Renal pelvis (tissue), 12 donors: ENCODE measurements at places on chromosomes 12 and 14.
A peak's percentile ranks its signal among the peaks of the same experiment; 100 is the strongest.

- DNase-seq, result no peak
These were observed 642 bp upstream of the PHC1 start for GRCh38 chr12:8913702-8914032.

DNA sequence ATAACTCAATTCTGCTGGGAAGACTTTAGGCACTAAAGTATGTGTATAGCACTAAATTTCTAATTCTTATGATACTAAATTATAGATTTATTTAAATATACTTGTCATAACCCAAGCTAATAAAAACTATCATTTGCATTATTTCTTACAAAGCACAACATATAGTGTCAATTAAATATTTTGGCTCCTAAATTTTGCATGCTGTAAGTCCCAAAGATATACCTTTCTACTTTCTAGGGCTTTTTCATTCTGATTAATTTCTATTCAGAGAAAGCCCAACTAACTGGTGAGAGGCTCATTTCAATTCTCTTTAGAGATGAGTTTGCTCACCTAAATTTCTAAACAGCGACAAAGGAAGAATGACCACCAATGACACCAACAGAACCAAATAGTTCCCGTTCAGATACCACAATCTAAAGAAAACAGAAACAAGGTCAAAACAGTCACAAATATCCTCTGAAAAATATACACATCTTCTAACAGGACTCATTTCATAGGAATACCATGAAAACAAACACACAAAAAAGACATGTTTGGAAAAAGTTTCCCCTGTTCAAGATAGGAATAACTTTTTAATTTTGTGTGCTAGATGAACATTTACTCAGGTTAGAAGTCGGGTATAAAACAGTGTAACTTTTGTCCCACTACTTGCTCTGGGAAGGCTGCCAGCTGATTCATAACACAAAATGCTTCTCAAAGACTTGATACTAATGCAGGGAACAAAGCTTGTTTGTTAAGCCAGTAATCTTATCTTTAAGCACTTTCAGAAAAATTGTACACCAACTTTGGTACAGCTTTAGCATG, 7.6 kb downstream of the SLC38A2 start:
- no peak for DNase-seq

DNA sequence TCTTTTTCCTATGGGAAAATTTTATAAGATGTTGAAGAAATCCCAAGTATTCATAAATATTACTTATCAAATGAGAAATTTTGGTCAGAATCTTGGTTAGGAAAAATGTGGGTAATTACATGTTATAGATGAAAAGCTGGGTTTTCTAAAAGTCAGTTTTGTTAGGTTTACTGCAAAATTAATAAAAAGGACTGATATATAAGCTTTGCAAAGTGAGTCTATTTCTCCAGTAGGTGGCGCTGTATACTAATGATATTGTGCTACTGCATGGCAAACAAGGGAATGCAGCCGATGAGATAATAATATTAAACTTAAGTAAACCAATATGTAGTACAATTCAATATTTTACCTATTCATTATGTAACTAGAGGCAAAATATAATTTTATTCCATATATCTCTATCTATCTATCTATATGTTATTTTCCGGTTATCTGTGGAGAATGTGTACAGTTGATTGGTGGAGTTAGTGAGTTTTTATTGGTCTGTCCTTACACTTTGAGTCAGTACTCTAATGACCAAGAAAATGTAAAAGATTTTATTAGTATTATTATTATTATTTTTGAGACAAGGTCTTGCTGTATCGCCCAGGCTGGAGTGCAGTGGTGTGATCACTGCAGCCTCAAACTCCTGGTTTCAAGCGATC, 32.9 kb downstream of the MIPOL1 start:
- DNase-seq, result peak; percentile 42

GRCh38 chr14:92258934-92259333, 64.0 kb upstream of the SLC24A4 start:
- no peak for DNase-seq

DNA sequence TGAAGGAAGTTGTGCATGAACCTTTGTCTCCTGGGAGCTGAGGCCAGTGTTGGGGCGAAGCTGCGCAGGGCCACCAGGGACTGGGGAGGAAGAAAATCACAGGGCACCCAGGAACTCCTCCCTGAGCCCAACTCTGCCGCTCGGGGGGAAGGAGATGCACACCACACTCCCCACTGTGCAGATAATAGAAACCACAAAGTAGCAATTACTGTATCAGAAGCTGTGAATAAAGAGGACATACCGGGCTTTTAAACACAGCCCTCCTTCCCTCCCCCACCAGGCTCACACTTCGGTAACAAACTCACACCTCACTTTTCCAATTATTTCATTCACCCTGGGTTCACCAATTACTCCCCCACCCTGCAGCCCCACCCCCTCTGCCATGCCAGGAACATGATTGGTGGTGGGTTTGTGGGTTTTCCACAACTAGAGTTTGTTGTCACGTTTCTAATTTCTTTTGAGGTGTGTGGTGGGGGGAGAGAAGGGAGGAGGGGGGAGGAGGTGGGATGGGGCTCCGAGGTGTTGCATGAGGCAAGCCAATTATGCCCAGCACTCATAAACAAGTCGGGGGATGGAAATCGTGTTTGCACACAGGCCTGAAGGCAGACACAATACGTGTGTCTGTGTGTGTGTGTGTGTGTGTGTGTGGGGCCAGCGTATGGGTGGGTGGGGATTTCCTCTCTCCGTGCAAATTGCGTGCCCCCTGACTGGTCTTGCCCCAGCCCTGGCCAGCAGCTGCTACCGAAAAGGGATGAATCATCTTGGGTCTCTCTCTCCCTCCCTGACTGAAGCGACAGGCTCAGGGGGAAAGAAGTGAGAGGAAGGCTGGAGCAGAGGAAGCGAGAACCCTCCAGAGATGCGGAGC, 103.3 kb downstream of the RBM19 start:
- DNase-seq, result no peak

DNA sequence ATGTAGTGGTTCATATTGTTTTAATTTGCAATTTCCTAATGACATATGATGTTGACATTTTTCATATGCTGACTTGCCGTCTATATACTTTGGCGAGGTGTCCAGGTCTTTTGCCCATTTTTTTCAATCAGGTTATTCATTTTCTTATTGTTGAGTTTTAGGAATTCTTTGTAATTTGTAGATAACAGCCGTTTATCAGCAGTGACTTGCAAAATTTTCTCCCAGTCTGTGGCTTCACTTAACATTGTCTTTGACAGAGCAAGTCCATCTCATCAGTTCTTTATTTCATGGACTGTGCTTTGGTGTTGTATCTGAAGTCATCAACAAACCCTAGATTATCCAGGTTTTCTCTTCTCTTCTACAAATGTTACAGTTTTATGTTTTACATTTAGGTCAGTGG, 12.6 kb upstream of the KLHDC2 start:
- no peak for DNase-seq

GRCh38 chr14:74064426-74064825, 19.8 kb downstream of the ALDH6A1 start:
- DNase-seq, result no peak

- DNase-seq, result no peak
These were observed 137.0 kb upstream of the MDM1 start for GRCh38 chr12:68469113-68469512.

GRCh38 chr12:92105676-92106075, 40.0 kb downstream of the BTG1 start:
- no peak for DNase-seq

- no peak for DNase-seq
These were observed 39.4 kb downstream of the ATF7 start for GRCh38 chr12:53586745-53587144.

- no peak for DNase-seq
These were observed 327.7 kb downstream of the LRIG3 start for GRCh38 chr12:58592475-58593207.

- no peak for DNase-seq
These were observed 38.3 kb downstream of the SSPN start for GRCh38 chr12:26233631-26234030.

GRCh38 chr14:32823706-32824105, 115.0 kb upstream of the NPAS3 start:
- no peak for DNase-seq

DNA sequence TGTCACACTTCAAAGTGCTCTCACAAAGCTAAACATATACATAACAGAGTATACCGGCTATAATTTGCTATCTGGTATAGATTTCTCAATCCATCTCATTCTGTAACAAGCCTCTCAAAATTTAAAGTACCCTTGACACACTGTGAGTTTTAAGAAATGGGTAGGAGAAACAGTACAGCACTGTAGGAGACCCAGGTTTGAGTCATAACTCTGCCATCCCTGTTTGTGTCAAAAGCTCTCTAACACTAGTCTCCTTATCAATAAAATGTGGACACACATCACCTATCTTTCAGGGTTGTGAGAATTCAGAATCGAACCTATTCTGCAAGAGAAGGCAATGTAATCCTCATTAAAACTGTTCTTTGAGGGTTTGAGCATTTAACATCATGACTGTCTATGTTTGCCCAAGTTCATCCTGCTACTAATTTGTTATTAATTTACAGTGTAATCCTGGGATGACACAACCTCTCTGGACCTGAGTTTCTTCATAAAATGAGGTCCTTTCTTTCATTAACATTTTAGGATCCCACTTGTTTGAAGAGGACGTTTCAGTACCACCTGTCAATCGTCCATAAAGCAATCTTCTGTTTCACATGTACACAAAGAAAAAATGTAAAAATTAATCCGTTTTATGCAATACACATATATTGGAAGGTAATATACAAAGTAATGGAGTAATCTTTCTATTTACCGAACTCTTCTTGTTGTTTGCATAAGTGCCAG, 12.1 kb downstream of the SPTSSA start:
- no peak for DNase-seq

- DNase-seq, result peak; percentile 82
These were observed 338.3 kb downstream of the EMP1 start for GRCh38 chr12:13534645-13535398.

DNA sequence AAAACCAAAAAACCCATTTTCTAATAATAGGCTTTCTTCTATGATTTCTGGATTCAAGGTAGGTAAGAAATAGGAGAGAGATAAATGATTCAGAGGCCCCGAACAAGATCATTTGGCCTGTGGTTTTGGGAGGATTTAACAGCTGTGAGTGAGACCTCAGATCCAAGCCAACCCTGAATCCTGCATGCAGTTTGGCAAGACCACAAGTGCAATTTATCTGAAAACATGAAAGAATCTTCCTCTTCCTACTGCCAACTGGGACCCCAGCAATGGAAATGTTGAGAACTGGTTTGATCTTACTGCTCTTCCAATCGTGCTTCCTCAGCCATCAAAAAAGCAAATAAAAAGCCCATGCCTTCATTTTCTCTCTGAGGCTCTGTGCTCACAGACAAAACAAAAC, 519.7 kb upstream of the TBX3 start:
- DNase-seq, result no peak

GRCh38 chr12:128549601-128550218, 274.0 kb downstream of the SLC15A4 start:
- DNase-seq, result no peak

- no peak for DNase-seq
These were observed 29.6 kb upstream of the NAP1L1 start for GRCh38 chr12:76113800-76114757.

GRCh38 chr12:108468196-108468968, 46.7 kb upstream of the FICD start:
- peak; percentile 72 for DNase-seq

DNA sequence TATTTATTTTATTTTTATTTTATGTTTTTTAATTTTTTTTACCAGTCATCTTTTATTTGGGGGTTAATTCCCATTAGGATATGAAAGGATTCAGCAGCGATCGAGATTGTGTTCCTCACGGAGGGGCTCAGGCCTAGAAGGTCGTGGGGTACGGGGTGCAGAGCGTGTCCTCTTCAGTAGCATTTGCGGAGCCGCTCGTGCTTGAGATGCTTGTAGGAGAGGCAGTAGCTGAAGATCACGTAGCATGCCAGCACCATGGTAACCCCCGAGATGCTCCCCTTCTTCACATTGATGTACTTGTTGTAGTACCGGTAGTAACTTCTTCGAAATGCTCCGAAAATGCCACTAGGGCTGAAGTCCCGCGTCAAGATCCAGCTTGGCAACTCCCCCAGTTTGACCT, 40.5 kb upstream of the PLEKHG6 start:
- no peak for DNase-seq

DNA sequence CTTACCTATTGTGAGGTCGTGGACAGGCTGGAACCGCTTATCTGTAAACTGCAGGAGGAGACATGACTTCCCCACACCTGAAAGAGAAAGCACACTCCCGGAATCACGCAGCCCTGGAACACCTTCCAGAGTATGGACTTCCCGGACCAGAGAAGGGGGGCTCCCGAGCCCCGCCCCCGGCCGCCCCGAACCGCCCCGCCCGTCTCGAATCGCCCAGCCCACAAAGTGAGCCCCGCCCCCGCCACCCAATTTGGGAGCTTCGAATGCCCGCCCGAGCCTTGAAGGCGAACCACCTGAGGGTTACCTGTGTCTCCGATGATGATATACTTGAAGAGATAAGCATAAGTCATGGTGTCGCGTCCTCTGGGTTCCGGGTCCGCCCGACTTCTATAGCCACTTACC, 235 bp downstream of the RAB2B start:
- peak; percentile 83 for DNase-seq

DNA sequence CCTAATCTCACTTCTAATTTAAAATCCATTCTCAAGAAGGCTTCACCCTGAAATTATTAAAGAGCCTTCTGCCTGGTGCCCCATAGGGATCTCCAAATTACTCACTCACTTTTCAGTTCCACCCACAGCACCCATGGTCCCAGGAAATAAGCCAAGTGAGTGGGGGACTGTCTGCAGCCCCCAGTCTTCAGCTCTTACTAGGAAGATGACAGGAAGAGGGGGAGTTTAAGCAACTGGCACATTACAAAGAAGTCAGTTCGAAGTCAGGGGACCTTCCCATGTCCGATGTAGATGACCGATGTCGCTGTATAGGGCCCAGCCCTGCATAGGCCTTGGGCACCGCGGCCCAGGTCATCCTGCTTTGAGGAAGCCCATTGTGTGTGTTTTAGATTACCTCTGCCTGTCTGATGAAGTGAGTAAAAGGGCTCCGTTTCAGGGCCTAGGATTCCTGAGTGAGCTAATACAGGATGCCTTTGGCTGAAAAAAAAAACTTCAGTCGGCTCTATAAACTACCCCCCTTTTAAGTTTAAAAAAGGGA, 1.9 kb downstream of the ACTN1 start:
- no peak for DNase-seq

GRCh38 chr14:29242755-29243754, 476.5 kb downstream of the FOXG1 start:
- no peak for DNase-seq

- DNase-seq, result no peak
These were observed 20.5 kb upstream of the MTERF2 start for GRCh38 chr12:107007411-107007810.

DNA sequence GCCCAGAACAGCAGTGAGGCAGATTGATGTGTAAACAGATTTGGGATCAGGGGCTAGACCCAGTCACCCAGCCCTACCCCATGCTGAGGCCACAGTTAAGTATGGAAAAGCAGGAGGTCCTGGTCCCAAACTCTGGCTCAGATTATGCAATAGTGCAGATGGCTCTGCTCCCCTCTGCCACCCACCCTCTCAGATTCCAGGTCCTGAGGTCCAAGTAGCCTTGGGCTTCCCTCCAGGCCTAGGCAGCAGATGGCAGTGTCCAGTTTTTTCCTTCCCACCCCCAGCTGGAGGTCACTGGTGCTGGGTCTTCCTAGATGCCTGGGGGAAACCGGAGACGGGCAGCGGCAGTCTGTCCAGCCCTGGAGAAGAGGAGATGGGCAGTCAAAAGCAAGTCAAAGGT, 2.8 kb upstream of the DHH start:
- DNase-seq, result no peak
